ENCODE measurements at places on chromosomes 4 and X.
A peak's percentile ranks its signal among the peaks of the same experiment; 100 is the strongest.

DNA sequence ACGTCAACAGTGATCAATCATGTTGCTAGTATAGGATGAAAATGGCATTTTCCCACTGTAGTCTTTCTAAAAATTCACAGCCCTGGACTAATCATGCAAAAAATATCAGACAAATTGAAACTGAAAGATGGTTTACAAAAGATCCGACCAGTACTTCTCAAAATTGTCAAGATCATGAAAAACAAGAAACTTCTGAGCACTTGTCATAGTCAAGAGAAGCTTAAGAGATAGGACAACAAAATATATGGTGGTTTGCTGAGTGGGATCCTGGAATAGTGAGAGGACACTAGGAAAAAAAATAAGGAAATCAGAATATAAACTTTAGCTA is 101.1 kb downstream of the NAA11 start:
- no peak for DNase-seq

GRCh38 chrX:102966701-102967100 is 29.6 kb downstream of the RAB40AL start:
- DNase-seq, result no peak

DNA sequence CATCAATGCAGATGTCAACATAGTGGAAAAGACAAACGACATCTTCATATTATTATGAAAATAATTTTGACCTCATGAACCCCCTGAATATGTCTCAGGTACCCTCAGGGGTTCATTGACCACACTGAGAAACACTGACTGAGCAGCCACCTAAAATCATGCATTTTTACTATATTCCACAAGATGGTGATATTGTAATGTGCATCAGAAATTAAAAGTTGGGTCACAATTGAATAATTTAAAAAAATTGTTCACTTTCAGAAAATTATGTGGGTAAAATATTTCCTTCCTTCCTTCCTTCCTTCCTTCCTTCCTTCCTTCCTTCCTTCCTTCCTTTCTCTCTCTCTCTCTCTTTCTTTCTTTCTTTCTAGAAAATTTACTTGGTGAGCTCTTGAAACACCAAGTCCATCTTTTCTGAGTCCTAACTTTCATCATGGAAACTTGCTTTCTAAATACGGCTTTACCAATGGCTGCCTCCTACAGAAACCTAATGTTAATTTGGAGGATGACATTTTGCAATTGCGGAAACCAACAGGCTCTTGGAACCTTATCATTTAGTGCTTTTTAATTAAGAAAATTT is 103.6 kb downstream of the RTL3 start:
- DNase-seq, result no peak

GRCh38 chrX:45196701-45197100 is 4.0 kb downstream of the DIPK2B start:
- no peak for DNase-seq

DNA sequence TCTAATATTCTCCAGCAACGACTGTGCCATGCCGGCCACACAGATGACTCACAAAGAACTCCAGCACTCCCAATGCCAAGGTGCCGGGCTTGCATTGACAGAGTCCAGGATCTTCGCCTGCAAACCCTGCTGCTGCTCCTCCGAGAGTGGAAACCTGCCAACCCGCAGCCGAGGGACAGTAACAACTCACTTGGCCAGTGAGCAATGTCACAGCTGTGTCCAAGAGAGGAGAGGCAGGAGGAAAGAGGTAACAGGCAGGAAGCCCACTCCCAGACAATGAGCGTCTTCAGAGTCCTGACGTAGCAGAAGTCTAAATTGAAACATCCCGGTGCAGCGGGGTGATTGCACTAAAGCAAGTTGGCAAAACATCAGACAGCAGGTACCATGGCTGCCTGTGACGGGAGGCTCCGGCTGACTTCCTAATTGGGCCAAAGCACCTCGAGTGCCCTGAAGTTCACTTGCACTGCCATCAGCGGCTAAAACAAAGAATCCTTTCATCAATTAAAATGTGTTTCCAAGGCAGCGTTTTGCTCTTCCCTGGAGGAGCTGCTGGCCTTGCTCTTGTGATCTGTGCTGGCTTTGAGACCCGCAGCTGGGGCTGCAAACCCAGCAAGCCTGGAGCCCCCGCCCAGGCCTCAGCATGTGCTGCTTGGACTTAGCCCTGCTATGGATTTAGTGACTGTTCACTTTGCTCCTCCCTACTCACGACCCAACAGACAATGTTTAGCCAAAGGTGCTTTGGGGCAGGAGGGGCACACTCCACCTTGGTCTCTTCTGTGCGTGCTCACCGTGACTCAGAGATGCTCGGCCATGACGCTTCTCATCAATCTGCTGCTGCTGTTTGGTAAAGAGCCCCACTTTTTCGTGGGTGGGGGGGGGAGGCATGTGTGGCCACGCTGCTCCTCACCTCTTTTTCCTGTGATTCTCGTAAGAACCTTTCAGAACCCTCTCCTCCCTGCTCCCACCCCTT is 36.5 kb downstream of the DCTD start:
- no peak for DNase-seq

DNA sequence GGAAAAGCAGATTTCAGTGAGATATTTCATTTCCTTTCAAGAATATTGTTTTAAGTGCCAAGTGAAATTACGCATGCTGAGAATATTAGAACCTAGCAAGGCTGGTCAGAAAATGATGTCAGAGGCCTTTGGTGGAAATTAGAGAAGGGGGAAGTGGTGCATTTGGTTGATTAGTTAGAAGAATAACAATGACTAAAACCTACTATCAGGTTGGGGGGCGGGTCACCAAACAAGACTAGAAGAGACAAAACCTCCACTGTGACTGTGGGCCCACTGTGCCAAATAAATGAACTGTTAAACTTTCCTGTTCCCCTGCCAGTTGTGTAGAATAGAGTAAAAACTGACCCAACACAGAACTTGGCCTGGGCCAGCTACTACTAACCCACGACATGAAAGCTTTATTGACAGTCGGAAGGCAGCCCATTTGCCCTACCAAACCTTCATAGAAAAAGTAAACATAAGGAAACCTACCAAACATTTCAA is 2.9 kb downstream of the RAPGEF2 start:
- DNase-seq, result no peak

GRCh38 chrX:45769761-45770582 is 569.3 kb upstream of the DIPK2B start:
- no peak for DNase-seq

- no peak for DNase-seq
Measured at GRCh38 chr4:142473960-142474338, 372.2 kb downstream of the INPP4B start.

- DNase-seq, result no peak
Measured at GRCh38 chr4:139940600-139940999, 213.4 kb downstream of the MAML3 start.

GRCh38 chrX:12962041-12962504 is 12.8 kb upstream of the TMSB4X start:
- DNase-seq, result no peak

DNA sequence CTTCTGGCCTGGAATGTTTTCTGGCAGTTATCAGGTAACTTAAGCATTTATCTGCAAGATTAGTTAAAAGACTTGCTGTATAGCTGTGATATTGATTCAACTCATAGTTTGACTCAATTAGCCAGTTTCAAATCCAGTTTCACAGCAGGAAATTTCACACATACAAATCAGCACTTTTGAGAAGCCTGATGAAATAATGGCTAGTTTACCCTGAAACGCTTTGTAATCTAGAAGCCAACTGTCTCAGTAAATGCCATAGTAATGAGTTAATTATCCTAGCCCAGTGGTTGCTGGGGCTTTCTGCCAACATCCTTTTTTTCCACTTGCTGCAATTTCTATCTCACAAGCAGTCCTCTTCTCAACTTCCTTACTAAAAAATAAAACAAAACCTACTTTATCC is 53.1 kb downstream of the ARHGEF38 start:
- DNase-seq, result no peak

- DNase-seq, result no peak
Measured at GRCh38 chr4:168150420-168151050, 58.2 kb downstream of the ANXA10 start.

- no peak for DNase-seq
Measured at GRCh38 chrX:1444561-1445500, 7.9 kb downstream of the ASMTL start.

DNA sequence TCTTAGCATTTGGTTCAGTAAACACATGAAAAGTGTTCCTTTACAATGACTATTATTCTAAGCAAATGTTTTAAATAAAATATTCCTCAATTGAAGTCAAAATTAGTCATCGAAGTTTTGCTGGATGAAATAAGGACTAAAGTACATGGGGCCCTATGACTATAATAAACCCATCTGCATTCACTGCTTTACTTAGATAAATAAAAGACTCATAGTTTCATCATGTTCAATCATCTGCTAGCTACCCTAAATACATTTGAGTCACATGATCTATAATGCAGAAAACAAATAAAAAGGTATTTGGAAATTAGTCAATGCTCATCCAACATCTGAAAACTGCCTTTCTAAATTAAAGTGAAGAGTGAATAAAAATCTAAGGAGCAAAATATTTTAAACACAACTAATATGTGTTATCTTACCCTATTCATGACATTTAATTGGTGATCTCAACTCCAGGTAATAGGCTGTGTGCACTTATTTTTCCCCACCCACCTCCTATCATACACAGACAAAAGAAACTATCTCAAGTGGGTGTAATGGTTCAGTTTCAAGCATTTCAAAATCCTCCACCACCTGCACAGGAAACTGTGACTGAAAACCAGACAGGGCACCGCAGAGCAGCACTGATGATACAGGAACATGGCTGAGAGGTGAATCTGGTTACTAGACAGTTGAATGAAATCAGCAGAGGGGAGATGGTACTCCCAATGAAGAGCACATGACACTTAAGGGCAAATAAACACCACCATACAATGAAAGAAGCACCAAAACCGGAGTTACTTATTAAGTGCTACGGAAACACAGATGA is 78.6 kb downstream of the CAMK2D start:
- DNase-seq, result peak; percentile 6

GRCh38 chr4:185304541-185304940 is 91.2 kb downstream of the LRP2BP start:
- no peak for DNase-seq

GRCh38 chr4:105978684-105979296 is 83.5 kb downstream of the NPNT start:
- no peak for DNase-seq

DNA sequence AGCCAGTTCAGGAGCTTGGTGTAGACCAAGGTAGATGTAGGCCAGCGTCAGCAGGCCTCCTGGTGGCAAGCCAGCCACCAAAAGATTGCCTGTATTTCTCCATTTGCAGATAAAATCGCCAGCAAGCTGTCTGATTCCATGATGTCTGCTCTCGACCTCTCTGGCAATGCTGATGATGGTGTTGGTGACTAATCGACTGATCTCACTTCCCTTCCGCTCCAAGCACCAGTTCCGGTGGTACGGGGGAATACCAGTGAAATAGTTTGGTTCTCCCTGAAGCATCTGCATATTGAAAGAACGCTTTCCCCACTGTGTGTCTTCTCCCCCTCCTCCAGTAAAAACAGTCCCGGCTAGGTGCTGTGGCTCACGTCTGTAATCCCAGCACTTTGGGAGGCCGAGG is 30.4 kb downstream of the GNL3L start:
- no peak for DNase-seq

DNA sequence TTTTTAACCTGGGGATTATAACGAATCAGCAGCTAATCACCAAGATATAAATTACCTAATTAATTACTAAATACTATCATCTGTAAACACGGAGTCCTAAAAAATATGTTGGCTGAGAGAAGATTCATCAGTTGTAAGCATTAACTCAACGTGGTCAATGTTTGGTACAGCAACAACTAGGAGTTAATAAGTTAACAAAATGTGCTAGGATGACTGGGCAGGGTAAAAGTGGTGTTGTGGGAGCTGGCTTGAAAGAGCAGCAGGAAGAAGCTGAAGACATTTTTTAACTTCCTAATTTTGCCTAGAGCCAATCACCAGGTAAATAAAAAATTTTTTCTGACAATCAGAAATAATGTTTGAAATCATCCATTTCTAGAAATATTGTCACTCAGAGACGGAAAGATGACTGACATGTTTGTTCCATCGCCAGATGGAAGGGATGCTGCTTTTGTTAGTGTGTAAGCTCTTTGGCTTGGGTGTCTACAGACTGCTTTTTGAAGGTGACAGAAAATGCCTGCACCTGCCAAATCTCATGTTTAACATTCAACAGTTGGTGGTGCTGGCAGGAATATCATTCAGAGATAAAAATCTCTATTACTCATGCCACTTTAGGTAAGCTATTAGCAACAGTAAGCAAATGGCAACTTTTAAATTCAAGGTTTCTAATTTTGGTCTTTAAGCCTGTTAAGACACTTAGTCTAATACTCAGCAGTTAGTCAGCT is 1126.9 kb downstream of the STPG2 start:
- DNase-seq, result no peak

DNA sequence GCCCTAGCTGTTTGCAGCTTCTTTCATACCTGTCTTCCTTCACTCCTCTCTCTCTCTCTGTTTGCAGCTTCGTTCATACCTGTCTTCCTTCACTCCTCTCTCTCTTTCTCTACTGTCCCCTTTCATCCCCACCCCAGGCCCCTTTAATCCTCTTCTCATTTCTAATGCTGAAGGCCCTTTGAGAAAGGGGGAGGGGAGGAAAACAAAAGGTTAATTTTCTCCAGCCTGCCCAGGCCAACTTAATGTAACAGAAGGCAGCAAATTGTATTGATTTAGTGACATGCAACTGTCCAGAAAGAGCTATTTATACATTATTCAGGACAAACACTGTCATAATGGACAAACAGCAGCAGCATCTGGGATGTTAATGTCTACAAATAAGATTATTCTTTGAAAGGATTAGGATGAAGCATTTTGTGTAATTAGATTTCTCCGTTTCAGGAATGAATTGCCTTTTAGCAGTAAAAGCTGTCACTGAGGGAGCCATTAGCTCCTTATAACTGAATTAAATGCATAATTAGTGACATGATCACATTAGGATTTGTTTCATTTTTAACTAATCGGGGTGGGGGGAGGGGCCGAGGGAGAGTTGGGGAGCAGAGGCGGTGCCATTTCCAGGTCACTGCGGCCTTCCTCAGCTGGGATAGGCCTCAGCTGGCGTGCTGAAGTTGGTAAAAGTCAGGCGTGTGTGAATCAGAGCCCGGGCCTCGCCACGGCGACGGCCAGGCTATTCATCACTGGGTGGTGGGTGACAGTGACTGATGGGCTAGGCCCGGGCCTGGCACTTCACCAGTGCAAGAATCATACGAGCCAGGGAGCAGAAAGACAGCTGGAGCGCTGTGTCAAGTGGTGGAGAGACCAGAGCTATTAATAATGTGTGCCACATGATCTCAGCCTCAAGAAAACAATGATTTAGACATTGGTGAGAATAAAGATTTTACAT is 174.5 kb downstream of the NKX6-1 start:
- no peak for DNase-seq

- no peak for DNase-seq
Measured at GRCh38 chr4:130257271-130257670, 1161.3 kb downstream of the C4orf33 start.

All from NCI-H187 treated with DMSO at 0.1 percent for 48 hours (cell line).